ENCODE measurements at places on chromosomes 6 and 20.

GRCh38 chr6:112717856-112718255 lies 370.7 kb downstream of the RFPL4B start:
- no peak for DNase-seq

DNA sequence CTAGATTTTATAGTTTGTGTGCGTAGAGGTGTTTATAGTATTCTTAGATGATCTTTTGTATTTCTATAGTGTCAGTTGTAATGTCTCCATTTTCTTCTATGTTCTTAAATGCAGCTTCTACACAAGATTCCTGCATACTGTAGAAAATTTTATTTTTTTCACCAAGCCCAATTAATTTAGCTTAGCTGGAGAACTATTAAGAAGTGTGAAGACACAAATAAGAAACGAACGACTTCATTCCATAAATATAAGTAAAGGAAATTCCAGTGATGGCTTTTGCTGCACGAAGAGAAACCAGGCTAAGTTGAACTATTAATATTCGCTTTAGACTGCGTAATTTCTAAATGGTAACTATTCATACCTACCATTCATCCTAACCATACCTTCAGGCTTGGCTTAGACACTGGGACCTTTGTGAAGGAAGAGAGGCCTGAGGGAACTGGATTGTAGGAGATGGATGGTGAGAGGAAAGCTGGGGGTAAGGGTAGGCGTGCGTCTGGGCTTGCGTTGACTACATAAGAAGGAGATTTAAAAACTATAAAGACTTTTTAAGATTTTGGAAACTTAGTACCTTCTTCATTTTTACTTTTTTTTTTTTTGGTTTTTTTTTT lies 15.9 kb downstream of the HLA-DOA start:
- no peak for DNase-seq

GRCh38 chr6:98974309-98974708 lies 26.6 kb upstream of the FBXL4 start:
- no peak for DNase-seq

GRCh38 chr6:79814940-79815339 lies 132.4 kb downstream of the ELOVL4 start:
- no peak for DNase-seq

GRCh38 chr6:44415873-44416502 lies 28.5 kb downstream of the CDC5L start:
- no peak for DNase-seq

DNA sequence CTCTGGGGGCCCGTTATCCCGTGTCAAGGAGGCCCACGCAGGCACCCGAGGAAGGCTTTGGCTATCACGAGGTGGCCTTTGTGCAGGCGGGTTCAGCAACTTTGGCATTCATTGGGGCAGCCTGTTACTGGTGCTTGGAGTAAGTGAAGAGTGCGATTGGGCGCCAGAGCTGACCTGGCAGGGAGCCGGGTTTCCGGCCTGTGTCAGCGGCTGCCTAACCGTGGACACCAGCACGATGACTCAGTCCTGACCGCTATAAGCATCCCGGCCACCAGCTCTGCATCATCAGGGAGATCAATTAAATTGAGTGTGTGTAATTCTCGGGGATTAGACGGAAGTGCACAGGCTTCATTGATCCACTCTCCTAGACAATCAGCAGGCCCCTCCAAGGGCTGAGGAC lies 45.9 kb downstream of the CDH4 start:
- DNase-seq = no peak
